T-helper 9 cell (primary cell): ENCODE measurements at places on chromosomes 16 and 17.

DNA sequence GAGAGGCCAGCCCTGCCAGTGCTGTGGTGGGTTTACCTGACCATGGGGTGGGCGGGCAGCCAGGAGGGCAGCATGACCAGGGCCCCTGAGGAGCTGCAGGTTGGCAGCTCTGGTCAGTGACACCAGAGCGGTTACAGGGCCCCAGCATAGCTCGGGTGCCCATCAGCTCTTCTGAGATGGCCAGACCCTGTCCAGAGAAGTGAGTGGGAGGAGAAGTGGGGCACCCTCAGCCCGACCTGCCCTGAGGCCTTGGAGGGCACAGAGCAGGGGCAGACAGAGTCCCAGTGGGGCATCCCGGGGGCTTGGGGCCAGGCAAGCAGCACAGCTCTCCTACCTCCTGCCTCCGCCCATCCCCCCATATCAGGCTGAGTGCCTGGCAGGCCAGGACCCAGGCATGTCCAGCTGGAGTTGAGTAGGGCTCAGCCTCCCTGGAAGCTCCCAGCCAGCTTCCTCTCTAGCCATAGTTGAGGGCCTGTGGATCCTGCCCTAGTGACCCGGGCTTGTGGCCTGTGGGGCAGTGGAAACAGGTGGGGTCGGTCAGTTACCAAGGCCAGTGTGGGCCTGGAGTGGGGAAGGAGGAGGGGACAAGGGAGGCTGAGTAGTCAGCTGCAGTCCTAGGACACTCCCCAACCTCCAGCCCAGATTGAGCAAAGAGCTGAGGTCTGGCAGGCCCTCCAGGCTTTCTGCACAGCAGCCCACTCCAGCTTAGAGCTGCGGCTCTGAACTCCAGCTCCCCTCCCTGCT is 83.5 kb downstream of the AMFR start:
- no peak for DNase-seq

DNA sequence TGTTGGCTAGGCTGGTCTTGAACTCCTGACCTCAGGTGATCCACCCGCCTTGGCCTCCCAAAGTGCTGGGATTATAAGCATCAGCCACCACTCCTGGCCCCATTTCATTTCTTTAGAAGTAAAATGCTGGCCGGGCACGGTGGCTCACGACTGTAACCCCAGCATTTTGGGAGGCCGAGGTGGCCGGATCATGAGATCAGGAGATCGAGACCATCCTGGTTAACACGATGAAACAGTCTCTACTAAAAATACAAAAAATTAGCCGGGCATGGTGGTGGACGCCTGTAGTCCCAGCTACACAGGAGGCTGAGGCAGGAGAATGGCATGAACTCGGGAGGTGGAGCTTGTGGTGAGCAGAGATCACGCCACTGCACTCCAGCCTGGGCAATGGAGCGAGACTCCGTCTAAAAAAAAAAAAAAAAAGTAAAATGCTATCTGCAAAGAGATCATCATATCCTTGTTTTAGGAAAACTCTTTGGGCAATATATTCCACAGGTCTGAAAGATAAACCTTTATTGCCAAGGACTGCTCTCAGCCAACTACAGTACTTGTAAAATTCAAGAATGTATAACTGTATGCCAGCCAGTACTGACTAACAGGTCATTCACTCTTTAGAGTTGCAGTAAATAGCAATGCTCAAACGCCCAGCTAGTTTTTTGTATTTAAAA is 3.8 kb downstream of the GJC1 start:
- DNase-seq = no peak

- DNase-seq = no peak
These were observed 2.3 kb upstream of the SOX9 start for GRCh38 chr17:72118335-72119076.

DNA sequence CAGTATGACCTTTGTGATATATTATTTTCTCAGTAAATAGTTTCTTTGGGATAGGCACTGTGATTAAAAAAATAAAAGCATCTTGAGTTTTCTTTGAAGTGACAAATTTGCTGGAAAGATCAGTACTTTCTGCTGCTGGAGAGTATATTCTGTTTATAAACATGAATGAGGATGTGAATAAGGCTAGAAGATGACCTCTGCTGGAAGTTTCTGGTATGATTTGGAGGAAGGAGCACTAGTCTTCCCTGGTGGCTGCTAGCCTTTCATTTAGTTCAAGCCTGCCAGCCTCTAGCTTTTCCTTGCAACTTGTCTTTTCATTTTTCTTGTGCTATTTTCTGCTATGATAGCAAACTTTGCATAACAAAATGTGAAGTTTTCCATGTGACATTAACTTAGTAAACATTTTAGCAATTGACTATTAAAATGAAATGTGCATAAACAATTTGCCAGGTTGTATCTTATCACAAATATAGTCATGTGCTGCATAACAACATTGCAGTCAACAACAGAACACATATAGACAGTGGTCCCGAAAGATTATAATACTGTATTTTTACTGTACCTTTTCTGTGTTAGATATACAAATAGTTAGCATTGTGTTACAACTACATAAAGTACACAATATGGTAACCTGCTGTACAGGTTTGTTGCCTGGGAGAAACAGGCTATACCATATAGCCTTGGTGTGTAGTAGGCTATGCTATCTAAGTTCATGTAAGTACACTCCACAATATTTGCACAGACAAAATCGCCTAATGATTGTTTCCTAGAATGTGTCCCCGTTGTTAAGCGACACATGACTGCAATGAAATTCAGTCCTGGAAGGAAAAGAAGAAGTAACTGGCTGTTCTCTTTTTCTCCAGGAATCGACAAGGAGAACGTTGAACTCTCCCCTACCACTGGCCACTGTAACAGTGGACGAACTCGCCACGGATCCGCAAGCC is 18.1 kb upstream of the RAB11FIP4 start:
- no peak for DNase-seq

DNA sequence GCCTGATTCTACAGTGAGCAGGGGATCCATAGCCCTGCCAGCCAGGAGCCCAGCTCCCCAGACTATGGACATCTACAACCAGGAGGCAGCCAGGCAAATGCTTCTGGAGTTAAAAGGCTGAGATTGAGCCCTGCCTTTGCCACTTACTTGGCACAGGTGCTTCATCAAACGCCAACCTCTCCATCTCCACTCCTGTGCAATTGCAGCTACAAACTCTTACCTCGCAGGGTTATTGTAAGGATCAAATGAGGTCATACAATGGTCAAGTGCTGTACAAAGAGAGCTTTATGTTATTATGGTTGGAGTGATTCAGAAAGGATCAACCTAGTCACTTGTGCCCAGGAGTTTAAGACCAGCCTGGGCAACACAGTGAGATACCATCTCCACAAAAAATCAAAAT is 9.8 kb upstream of the MYO18A start:
- no peak for DNase-seq

- no peak for DNase-seq
These were observed 2.1 kb downstream of the IGFALS start for GRCh38 chr16:1791256-1791942.

- no peak for DNase-seq
These were observed 63.4 kb downstream of the PITPNC1 start for GRCh38 chr17:67440277-67441051.

DNA sequence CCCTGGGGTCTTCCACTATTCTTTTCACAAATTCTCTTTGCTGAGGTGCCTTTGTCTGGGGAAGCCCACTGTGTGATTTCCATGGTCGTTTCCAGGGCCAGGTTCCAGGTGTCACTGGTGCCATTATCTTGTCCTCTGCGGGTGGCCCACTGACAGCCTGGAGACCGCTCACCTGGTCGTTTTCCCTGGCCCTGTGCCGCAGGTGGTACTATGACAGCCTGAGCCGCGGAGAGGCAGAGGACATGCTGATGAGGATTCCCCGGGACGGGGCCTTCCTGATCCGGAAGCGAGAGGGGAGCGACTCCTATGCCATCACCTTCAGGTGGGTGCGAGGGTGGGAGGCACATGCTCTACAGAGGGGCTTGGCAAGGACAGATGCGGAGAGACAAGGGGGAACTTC is 98.9 kb downstream of the SDR42E1 start:
- DNase-seq = no peak

DNA sequence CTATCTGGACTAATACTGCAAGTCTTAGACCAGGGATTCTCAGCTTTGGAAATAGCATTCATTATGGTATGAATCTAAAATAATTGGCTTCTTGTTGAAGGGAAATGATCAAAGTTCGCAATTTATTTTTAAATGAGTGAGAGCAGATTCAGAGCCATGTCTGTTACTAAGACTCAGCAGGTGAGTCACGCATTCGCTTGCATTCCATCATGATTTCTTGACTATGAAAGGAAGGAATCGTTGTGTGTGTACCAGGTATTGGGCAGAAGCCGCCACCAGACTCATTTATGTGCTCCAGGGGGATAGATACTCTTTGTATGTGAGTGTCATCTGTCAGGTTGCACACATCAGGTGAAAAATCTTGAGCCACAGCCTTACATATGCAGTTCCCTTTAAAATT is 10.8 kb downstream of the GSG1L2 start:
- DNase-seq = no peak

- DNase-seq = no peak
These were observed 1.5 kb downstream of the RSKR start for GRCh38 chr17:28612531-28612930.

DNA sequence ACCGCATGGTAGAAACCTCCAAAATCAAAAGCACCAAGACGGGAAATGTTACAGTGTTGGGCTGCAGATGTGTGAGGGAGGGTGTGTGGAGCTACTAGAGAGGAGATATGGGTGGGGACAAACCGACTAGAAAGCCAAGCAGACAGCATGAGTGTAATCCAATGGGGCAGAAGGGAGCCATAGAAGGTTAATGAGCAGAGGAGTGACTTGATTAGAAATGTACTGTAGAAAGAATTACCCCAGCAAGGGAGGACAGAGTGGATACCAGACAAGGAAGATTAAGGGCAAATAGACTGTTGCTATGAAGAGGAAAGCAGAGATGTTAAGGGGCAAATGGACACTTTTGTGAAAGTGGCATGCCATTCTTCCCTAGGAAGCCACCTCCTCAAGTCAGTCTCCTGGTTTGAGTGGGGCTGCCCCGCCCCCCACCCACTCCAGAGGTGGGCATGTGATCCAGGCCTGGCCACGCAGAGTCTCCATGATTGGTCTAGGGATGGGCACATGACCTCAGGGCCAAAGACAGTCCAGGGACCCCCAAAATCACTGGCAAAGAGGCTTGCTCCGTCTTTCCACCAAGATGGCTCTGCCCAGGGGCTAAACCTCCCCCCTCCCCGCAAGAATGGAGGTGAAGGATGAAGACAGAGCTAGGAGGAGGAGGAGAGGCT is 4.3 kb downstream of the COTL1 start:
- DNase-seq = no peak

GRCh38 chr16:58848662-58849002 is 114.5 kb upstream of the GOT2 start:
- no peak for DNase-seq

GRCh38 chr16:86324320-86324719 is 186.0 kb upstream of the FOXF1 start:
- DNase-seq = no peak

GRCh38 chr17:43169561-43170139 is 1.4 kb upstream of the NBR1 start:
- DNase-seq = no peak

GRCh38 chr17:81365601-81366585 is 29.4 kb upstream of the BAHCC1 start:
- DNase-seq = no peak

DNA sequence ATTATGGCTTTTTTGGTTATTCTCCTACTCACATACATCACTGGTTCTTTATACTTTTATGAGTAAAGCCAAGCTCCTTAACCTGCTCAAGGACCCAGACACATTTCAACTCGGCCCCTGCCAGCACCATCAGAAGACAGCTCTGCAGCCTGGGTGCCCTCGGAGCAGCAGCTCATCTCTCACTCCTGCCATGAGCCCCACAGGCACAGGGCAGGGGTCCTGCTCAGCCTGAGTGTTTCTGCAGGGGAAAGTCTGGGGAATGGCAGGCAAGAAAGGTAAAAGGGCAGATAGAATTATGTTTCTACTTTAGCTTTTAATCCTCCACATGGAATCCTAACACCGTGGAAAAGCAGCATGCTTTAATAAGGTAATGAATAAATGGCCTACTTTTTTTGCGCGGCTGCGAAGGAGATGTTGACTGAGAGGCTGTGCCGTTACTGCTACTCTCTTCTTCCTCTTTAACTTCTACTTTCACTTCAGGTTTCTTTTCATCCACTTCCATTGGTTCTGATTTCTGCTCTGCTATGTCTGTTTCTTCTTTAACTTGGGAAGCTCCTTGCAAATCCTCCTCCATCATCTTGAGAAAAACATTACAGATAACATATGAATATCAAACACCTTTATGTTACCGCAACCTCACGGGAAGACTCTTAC is 50.1 kb upstream of the TRAP1 start:
- DNase-seq = no peak

DNA sequence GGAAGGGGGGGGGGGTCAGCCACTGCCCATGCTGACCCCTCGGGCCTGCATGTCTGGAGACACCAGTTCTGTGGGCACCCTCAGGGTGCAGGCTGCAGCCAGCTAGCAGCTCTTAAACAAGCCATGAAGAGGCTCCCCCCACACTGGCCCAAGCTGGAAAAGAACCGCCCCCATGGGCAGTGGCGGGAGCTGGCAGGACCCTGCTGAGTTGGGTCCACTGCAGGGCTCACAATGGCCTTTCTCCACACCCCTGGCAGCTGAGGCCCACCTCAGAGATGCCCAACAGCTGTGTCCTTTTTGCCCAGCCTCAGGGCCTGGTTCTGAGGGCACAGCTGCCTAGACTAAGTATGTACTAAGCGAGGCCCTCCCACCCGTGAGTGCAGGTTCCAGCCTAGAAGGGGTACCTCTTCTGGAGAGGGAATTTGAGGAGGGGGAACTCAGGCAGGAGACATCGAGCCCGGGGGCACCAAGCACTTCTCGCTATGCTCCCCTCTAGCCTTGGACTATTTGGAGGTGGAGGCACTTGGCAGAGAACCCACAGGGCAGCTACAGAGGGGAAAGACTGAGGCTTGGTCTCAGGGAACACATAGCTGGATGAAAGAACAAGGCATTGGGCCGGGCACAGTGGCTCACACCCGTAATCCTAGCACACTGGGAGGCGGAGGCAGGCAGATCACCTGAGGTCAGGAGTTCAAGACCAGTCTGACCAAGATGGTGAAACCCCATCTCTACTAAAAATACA is 3.2 kb downstream of the THRA start:
- no peak for DNase-seq

DNA sequence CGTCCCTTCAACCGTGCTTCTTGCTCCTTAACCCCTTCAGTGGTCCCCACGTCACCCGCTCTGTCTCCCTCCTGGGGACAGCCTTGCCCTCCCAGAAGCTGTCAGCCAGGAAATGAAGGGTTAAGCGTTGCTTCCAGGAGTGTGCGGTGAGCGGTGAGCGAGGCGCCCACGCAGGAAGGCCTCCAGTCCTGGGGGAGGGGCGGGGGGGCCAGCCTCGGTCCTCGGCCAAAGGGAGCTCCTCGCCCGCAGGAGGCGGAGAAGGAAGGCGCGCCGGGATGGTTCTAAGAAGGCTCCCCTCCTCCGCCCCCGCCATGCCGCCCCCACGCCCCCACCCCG is 2.3 kb downstream of the RBFOX3 start:
- DNase-seq = no peak
